ENCODE measurements at places on chromosomes 5 and 9. TPM values are rescaled to one million over a fixed set of nuclear protein-coding genes. Genes with fewer than 3 reads are reported as not detected.

- DNase-seq: no peak
Measured at GRCh38 chr9:132591244-132591643, 8.8 kb downstream of the BARHL1 start.

- DNase-seq: no peak
Measured at GRCh38 chr5:5512543-5512942, 90.1 kb downstream of the ICE1 start.

- DNase-seq: no peak
Measured at GRCh38 chr5:68960456-68960855, 133.4 kb upstream of the SLC30A5 start.

DNA sequence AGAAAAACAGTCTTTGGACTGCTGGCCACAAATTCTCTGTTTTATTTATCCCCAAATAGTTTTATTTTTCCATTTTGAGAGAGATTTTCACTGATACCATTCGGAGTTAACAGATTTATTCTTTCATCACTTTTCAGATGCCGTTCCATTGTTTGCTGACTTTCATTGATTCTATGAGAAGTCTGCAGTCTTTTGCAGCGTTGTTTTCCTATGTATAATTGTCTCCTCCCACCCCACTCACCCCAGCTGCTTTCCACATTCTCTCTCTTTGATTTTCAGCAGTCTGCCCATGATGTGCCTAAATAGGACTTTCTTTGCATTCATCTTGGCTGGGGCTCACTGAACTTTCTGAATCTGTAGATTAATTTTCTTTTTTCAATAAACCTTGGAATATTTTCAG lies 107.6 kb downstream of the C9orf50 start:
- no peak for DNase-seq

GMCL2 gene
- not detected for total RNA-seq

KIF4B gene
- not detected for total RNA-seq
